ENCODE measurements at places on chromosomes 3 and 15. TPM values are rescaled to one million over a fixed set of nuclear protein-coding genes. Genes with fewer than 3 reads are reported as not detected.

DNA sequence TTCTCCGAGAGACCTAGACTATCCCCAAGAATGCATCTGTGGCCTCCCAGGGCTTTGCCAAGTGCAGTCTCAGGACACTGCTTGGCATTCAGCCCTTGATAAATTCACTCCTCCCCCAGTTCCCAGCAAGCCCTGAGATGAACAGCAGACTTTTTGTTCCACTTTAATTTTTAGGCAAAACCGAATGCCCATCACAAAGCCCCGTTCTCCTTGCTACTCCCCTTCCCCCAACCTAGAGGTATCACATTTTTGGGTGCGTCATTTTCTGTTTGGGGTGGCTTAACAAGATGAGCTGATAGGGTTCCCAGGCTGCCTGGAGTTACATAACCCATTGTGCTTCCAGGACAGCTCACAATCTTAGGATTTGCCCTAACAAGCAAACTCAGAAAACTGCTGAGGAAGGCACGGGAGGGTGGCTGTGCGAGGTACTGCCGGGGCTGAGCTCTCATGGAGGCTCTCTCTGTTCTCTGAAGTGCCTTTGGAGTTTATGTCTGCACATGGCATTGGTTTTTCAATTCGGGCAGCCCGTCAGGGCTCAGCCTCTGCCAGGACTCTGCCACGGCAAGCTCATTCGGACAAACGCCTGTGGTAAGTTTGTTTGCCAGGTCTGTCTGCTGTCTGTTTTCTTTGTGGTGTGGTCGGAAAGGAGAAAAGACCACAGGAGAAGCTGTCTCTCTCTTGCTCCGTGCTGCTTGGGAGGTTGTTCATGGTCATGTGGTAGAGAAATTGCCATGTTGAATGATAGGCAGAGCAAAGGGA, at the start of gene TRAK1:
Gene TRAK1 (plus strand): TSS at position 385 of the 759 bp plus-strand sequence. CDS start 113 bp downstream, at position 498.
- peaks cover 79% of the 10 kb centered on the region for H3K4me1 ChIP-seq
- no peaks in the 10 kb centered on the region for H3K27me3 ChIP-seq
- no peak for DNase-seq
- H3K36me3 ChIP-seq = peaks cover 16% of the 10 kb centered on the region
- H3K27ac ChIP-seq = peak within 1 kb of the TSS; percentile 63
- H3K4me3 ChIP-seq = peak within 1 kb of the TSS; percentile 23

- no peaks in the 10 kb centered on the region for H3K4me1 ChIP-seq
- no peak overlapping the region for H3K27ac ChIP-seq
- H3K36me3 ChIP-seq = no peaks in the 10 kb centered on the region
- no peak for DNase-seq
These were observed 196.5 kb downstream of the MEX3B start for GRCh38 chr15:81849289-81849688.

DNA sequence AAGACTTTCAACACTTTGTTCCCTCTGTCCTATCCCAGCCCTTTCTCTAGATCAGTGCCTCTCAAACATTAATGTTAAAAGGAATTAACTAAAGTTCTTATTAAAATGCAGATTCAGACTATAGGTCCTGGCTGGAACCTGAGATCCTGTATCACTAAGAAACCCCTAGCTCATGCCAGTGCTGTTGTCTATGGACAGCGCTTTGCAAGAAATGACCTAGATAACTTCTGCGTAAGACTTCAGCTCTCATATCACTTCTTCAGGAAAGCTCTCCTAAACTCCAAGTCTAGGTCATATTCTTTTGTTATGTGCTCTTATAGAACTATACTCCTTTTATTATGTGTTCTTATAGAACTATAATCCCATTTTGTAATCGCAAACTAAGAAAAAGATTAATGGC, 67.8 kb upstream of the CDIN1 start:
- H3K4me3 ChIP-seq = no peak overlapping the region
- H3K27me3 ChIP-seq = no peaks in the 10 kb centered on the region
- no peaks in the 10 kb centered on the region for H3K36me3 ChIP-seq
- no peaks in the 10 kb centered on the region for H3K4me1 ChIP-seq

- DNase-seq = no peak
- H3K36me3 ChIP-seq = no peaks in the 10 kb centered on the region
- no peak overlapping the region for H3K27ac ChIP-seq
- H3K27me3 ChIP-seq = no peaks in the 10 kb centered on the region
- no peaks in the 10 kb centered on the region for H3K4me1 ChIP-seq
These were observed 384.7 kb upstream of the MEIS2 start for GRCh38 chr15:37485056-37485455.

- H3K4me1 ChIP-seq = peaks cover 25% of the 10 kb centered on the region
- peaks cover 1% of the 10 kb centered on the region for H3K36me3 ChIP-seq
- H3K27me3 ChIP-seq = no peaks in the 10 kb centered on the region
- H3K4me3 ChIP-seq = no peak overlapping the region
- H3K27ac ChIP-seq = no peak overlapping the region
These were observed 34.7 kb downstream of the OXNAD1 start for GRCh38 chr3:16299746-16300145.

GRCh38 chr15:93942269-93942694, 289.1 kb upstream of the MCTP2 start:
- DNase-seq = no peak
- no peak overlapping the region for H3K4me3 ChIP-seq
- H3K4me1 ChIP-seq = no peaks in the 10 kb centered on the region
- H3K27ac ChIP-seq = no peak overlapping the region
- H3K36me3 ChIP-seq = no peaks in the 10 kb centered on the region

- DNase-seq = no peak
- H3K4me3 ChIP-seq = no peak overlapping the region
- no peak overlapping the region for H3K27ac ChIP-seq
- H3K27me3 ChIP-seq = peaks cover 15% of the 10 kb centered on the region
- H3K36me3 ChIP-seq = no peaks in the 10 kb centered on the region
These were observed 2.8 kb downstream of the VIPR1 start for GRCh38 chr3:42505128-42505848.

GRCh38 chr15:40436892-40437751, 3.6 kb upstream of the BAHD1 start:
- H3K4me1 ChIP-seq = peaks cover 14% of the 10 kb centered on the region
- no peak for DNase-seq
- no peak overlapping the region for H3K27ac ChIP-seq
- H3K4me3 ChIP-seq = no peak overlapping the region
- peaks cover 16% of the 10 kb centered on the region for H3K27me3 ChIP-seq

GRCh38 chr15:101489237-101489598, 289 bp downstream of the PCSK6 start:
- DNase-seq = no peak
- no peak overlapping the region for H3K27ac ChIP-seq
- no peaks in the 10 kb centered on the region for H3K4me1 ChIP-seq
- no peaks in the 10 kb centered on the region for H3K36me3 ChIP-seq
- peaks cover 5% of the 10 kb centered on the region for H3K27me3 ChIP-seq
- H3K4me3 ChIP-seq = no peak overlapping the region

DNA sequence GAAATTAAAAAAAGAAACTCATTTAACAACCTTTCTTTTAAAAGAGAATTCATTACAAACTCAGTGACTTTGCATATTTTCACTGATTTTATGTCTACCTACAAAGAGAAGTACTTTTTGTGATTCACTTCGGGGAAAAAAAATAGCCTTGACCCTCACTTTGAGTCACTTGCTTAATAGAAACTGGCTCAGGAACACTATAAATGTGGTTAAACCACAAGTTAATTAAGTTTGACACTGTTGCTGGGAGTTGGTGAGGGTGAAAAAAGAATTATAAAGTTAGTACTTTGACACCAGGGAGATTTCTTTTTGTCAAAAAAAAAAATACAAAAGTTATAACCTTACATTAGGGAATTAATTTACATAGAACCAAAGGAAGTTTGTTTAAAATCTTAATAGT, 810.9 kb downstream of the NR2F2 start:
- H3K27ac ChIP-seq = no peak overlapping the region
- no peaks in the 10 kb centered on the region for H3K36me3 ChIP-seq
- no peak for DNase-seq
- H3K4me3 ChIP-seq = no peak overlapping the region
- no peaks in the 10 kb centered on the region for H3K27me3 ChIP-seq

- no peak overlapping the region for H3K4me3 ChIP-seq
- H3K27me3 ChIP-seq = no peaks in the 10 kb centered on the region
- H3K4me1 ChIP-seq = no peaks in the 10 kb centered on the region
- H3K27ac ChIP-seq = no peak overlapping the region
- H3K36me3 ChIP-seq = no peaks in the 10 kb centered on the region
These were observed 328.8 kb downstream of the CNTN6 start for GRCh38 chr3:1421577-1421976.

DNA sequence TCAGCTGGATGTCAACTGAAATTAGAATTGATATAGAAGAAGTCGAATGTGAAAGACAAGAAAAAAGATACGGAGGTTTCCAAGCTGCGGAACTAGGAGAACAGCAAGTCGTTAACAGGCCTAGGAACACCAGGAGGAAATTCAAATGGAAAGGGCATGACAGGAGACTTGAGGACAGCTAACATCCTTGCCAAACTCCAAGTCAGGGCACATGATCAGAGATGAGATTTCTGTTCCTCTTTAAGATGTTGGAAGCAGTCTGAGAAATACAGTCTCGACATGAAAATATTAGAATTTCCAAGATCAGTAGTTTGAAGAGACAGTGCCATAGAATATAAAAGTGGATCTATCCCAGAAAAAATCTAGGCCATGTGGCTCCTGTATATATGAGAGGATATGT, 5.0 kb downstream of the MYO5A start:
- no peaks in the 10 kb centered on the region for H3K27me3 ChIP-seq
- H3K4me1 ChIP-seq = peaks cover 6% of the 10 kb centered on the region
- no peak overlapping the region for H3K4me3 ChIP-seq
- no peak for DNase-seq
- no peaks in the 10 kb centered on the region for H3K36me3 ChIP-seq

GRCh38 chr3:52178537-52178936, 19.4 kb upstream of the ALAS1 start:
- DNase-seq = no peak
- H3K4me1 ChIP-seq = no peaks in the 10 kb centered on the region
- H3K36me3 ChIP-seq = no peaks in the 10 kb centered on the region

DNA sequence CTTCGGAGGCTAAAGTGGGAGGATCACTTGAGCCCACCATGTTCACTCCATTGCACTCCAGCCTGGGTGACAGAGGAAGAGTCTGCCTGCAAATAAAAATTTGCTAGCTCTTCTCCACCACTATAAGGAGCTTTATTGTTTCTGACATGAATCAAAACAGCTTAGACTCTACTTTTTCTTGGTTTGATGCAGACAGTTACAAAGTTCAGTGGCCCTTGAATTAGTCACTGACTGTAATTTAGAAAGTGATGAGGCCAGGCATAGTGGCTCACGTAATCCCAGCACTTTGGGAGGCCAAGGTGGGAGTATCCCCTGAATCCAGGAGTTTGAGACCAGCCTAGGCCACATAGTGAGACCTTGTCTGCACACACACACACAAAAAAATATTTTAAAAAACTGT, 172.4 kb upstream of the CGNL1 start:
- H3K36me3 ChIP-seq = no peaks in the 10 kb centered on the region
- no peaks in the 10 kb centered on the region for H3K4me1 ChIP-seq
- H3K27me3 ChIP-seq = no peaks in the 10 kb centered on the region

- no peak overlapping the region for H3K27ac ChIP-seq
- no peak for DNase-seq
- no peak overlapping the region for H3K4me3 ChIP-seq
These were observed 275.0 kb downstream of the NFKBIZ start for GRCh38 chr3:102124282-102124681.

GRCh38 chr3:177835917-177836316, 638.6 kb upstream of the TBL1XR1 start:
- no peak overlapping the region for H3K27ac ChIP-seq
- no peaks in the 10 kb centered on the region for H3K36me3 ChIP-seq
- no peak overlapping the region for H3K4me3 ChIP-seq
- H3K4me1 ChIP-seq = no peaks in the 10 kb centered on the region
- no peaks in the 10 kb centered on the region for H3K27me3 ChIP-seq
- DNase-seq = no peak

The RBP2 gene
- not detected for total RNA-seq

The CFAP100 gene
- not detected for total RNA-seq

The SCN11A gene
- total RNA-seq = not detected

The CATSPER2 gene
- 2.3 TPM for total RNA-seq

The IGSF11 gene
- not detected for total RNA-seq

Measured in GM12878 (cell line).